ENCODE measurements at places on chromosomes 11 and 22. TPM values are rescaled to one million over a fixed set of nuclear protein-coding genes. Genes with fewer than 3 reads are reported as not detected.

RAPSN gene
- total RNA-seq: not detected

VSTM5 gene
- total RNA-seq: not detected

DNA sequence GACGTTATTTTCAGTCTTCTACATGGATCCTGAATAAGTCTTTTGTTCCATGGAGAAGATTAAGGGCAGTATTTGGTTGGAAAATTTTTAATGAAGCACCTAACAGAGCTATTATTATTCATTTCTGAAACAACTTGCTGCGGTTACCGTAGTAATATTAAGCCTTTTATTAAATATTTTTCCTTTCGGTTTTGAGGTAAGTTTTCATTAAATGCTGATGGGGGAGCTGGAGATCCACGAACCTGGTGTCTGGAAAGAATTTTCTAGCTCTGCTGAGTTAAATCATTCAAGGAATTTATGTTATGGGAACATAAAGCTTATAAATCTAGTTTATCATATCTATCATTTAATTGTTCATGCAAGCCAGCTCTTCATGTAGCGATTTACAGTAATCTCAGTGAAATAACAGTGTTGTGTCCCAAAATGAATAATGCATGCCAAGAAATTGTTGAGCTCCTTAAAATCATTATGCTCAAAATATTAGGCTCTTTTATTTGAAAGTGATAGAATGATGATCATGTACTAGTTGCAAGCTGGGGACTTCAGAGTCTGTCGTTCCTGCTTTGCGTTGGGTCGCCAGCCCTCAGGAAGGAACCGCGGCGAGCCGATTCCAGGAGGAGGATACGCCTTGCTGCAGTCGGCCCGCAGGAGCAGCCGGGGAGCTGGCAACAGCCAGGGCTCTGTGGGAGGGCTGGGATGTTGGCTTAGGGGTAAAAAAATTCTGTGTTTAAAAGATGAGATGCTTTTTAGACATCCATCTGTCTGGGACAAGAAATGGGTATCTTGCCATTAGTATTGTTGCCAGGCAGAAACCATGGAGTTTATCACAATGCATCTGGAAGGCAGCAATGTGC, 83.1 kb downstream of the TBC1D22A start:
- no peak for DNase-seq

DNA sequence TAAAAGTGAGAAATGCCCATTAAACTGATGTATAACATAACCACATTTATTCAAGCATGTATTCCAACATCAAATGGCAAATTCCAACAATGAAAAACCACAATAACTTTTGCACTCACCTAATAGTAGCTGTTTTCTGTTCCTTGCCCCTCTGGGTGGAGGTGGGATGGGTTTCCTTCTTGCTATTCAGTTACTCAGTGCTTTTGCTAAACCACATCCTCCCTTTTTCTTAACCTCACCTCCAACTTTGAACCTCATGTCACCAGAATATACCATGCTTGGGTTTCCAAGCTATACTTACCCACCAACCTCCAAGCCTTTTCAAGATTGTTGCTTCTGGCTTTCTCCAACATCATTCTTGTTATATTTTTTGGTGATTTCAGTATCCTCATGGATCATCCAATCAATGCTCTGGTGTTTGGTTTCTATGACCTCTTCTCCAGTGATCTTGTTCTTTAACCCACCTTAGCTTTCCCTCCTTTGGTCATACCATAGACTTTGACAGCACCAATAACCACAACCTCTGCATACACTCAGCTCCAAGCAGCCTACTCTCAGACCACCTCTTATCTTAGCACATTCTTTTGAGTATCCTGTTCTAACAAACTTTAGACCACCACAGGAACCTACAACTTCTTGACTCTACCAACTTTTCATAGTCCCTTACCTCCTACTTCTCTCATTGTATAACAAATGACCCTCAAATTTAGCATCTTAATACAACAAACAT, 3.2 kb upstream of the CCDC15 start:
- no peak for DNase-seq

SLC22A12 gene
- total RNA-seq: not detected

CELSR1 gene
- total RNA-seq: 32.9 TPM

GRCh38 chr22:45639747-45640102, 31.9 kb upstream of the ATXN10 start:
- no peak for DNase-seq

- no peak for DNase-seq
These were observed 87.0 kb upstream of the THY1 start for GRCh38 chr11:119509969-119510401.

ISX gene
- not detected for total RNA-seq

All from vagina (tissue), 2 donors.